ENCODE measurements at places on chromosomes 16 and 17. TPM values are rescaled to one million over a fixed set of nuclear protein-coding genes. Genes with fewer than 3 reads are reported as not detected.

DNA sequence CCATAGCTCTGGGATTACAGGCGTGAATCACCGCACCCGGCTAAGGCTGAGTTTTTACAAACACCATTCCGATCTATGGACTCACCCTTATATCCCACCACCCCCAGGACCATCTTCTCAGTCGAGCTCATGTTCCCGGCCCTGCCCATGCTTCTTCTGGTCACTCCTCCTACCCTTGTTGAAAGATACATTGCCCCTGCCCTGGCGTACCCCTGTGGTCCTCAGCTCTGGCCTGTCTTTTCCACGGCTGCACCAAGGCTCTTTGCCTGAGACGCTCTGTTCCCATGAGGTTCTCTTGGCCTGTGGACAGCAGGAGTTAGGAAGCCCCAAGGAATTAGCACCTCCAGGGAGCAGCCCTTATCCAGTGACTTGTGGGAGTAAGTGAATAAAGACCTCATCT is 379.4 kb upstream of the TNRC6C start:
- peaks cover 3% of the 10 kb centered on the region for H3K27me3 ChIP-seq
- peaks cover 6% of the 10 kb centered on the region for H3K4me1 ChIP-seq
- no peak overlapping the region for H3K27ac ChIP-seq
- no peak for DNase-seq

The NQO1 gene
- total RNA-seq, result 11.3 TPM

The CAVIN1 gene
- 1.7 TPM for total RNA-seq

DNA sequence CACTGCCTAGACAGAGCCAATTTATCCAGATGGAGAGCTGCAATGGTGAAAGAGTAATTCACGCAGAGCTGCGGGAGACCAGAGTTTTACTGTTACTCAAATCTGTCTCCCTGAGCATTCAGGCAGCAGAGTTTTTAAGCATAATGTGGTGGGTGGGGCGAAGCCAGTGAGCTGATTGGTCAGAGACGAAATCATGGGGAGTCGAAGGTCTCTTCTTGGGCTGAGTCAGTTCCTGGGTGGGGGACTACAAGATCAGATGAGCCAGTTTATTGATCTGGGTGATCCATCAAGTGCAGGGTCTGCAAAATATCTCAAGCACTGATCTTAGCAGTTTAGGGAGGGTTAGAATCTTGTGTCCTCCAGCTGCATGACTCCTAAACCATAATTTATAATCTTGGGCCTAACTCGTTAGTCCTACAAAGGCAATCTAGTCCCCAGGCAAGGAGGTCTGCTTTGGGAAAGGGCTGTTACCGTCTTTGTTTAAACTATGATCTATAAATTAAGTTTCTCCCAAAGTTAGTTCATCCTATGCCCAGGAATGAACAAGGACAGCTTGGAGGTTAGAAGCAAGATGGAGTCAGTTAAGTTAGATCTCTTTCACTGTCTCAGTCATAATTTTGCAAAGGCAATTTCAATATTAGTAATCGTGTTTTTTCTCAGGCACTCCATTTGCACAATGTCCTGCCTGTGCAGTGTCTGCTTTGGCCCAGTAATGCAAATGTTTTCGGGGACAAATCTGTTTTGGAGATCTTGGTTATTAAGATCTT is 27.0 kb downstream of the PIGL start:
- peaks cover 18% of the 10 kb centered on the region for H3K36me3 ChIP-seq
- no peak overlapping the region for H3K4me3 ChIP-seq
- no peaks in the 10 kb centered on the region for H3K27me3 ChIP-seq
- DNase-seq, result no peak
- peaks cover 9% of the 10 kb centered on the region for H3K4me1 ChIP-seq

DNA sequence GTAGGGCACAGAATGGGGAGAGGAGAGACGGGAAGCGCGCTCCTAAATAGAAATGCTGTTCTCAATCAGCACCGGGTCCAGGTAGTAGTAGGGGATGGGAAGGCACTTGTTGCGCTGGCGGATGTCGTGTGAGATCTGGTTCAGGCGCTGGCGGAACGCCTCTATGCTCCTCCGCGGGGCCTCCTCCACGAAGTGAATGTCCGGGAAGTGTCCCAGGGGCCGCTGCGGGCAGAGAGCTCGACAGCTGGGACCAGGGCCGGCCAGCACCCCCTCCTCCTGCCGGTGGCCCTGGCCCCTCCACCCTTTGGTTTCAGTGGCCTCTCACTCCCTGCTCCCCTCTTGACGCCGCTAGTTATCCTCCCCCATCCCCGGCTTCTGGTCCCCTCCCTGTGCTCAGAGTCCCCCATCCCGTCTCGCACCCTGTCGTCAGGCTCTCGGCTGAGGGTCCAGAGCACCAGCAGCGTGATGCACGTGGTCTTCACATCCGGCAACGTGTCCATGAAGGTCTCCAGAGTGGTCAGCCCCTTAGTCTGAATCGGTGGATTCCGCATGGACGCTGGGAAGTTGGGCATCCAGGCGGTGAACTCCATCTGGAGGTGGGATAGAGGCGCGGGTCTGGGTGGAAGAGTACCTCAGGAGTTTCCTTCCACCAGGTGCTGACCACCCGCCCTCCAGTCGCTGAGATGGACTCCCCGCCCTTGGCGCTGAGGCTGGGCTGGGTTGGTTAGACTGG is 14.6 kb downstream of the ALOX12B start:
- peak; percentile 24 for DNase-seq
- peaks cover 44% of the 10 kb centered on the region for H3K27me3 ChIP-seq
- no peaks in the 10 kb centered on the region for H3K36me3 ChIP-seq
- H3K4me1 ChIP-seq, result peaks cover 16% of the 10 kb centered on the region

- H3K27ac ChIP-seq, result no peak overlapping the region
- H3K4me3 ChIP-seq, result no peak overlapping the region
- peaks cover 8% of the 10 kb centered on the region for H3K4me1 ChIP-seq
- H3K36me3 ChIP-seq, result no peaks in the 10 kb centered on the region
- DNase-seq, result no peak
- peaks cover 42% of the 10 kb centered on the region for H3K27me3 ChIP-seq
Measured at GRCh38 chr16:84838383-84838948, 18.7 kb downstream of the CRISPLD2 start.

DNA sequence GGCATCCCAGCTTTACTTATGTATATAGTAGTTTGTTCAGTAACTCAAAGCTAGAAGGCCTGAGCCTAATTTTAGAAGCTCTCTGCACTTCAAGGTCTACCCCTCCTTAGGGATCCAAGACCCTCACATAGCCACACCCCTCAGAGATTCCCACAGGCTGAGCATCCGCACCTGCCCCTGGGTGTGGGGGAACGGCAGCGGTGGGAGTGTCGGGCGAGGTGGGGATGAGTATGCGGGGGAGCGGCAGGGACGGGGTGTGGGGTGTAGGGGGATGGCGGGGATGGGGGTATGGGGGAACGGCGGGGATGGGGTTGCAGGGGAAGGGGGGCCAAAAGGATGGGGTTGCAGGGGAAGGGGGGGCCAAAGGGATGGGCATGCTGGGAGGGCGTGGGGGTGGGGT is 24.9 kb upstream of the BEAN1 start:
- H3K36me3 ChIP-seq, result no peaks in the 10 kb centered on the region
- peaks cover 11% of the 10 kb centered on the region for H3K27me3 ChIP-seq
- no peak overlapping the region for H3K27ac ChIP-seq
- H3K4me3 ChIP-seq, result no peak overlapping the region

The RHBDF2 gene
- total RNA-seq, result 22.2 TPM

DNA sequence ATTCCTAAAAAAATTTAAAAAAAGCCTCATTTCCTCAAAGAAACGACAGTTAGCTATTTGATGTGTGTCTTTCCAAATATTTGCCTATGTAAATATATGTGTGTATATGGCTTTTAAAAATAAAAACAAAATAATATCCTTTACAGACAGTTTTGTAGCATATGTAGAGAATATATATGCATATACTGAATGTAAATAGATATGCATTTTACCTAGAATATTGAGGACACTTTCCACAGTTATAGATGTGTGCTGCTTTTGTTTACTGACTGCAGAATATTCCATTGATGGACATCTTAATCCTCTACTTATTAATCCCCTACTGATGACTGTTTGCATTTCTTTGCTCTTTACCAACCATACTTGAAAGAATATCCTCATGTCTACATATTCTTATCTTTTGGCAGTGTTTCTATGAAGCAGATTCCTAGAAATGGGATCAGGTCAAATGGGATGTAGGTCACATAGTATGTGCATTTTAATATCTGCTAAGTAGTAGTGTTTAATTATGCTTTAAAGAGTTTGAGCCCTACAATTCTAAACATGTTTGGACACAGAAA is 3.3 kb downstream of the CCL3L1 start:
- H3K27ac ChIP-seq, result no peak overlapping the region
- peaks cover 30% of the 10 kb centered on the region for H3K4me1 ChIP-seq
- DNase-seq, result no peak
- no peaks in the 10 kb centered on the region for H3K36me3 ChIP-seq
- H3K4me3 ChIP-seq, result no peak overlapping the region

The ABCC6 gene
- not detected for total RNA-seq

The ABCA3 gene
- total RNA-seq, result 3.5 TPM

GRCh38 chr16:83609178-83609577 is 198.6 kb upstream of the HSBP1 start:
- H3K4me1 ChIP-seq, result no peaks in the 10 kb centered on the region
- H3K4me3 ChIP-seq, result no peak overlapping the region
- H3K27me3 ChIP-seq, result no peaks in the 10 kb centered on the region
- DNase-seq, result no peak
- no peaks in the 10 kb centered on the region for H3K36me3 ChIP-seq
- no peak overlapping the region for H3K27ac ChIP-seq

The RRN3 gene
- total RNA-seq, result 49.9 TPM

The OR4D1 gene
- total RNA-seq, result 0.22 TPM

GRCh38 chr17:58204796-58205195 is 12.3 kb downstream of the EPX start:
- no peak overlapping the region for H3K27ac ChIP-seq
- peaks cover 3% of the 10 kb centered on the region for H3K4me1 ChIP-seq
- H3K4me3 ChIP-seq, result no peak overlapping the region
- H3K27me3 ChIP-seq, result no peaks in the 10 kb centered on the region
- H3K36me3 ChIP-seq, result peaks cover 2% of the 10 kb centered on the region

The PRAC2 gene
- total RNA-seq, result not detected

DNA sequence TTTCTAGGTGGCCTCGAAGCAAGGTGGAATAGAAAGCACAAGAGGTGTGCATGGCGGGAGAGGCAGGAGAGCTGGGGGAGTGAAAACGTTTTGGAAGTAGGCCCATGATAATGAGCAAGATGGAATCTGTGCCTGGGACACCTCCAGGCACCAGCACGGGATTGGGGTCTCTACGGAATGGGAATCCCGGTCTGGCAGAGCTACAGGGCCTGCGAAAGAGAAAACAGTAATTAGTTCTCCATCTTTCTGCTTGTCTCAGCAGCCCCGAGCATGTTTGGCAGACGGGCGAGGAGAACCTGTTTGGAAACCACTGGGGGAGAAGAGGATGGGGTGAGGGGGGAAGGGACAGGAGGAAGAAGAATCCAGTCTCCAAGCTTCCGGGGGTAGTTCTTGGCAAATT is 258.7 kb downstream of the SOX9 start:
- no peak for DNase-seq
- H3K27ac ChIP-seq, result no peak overlapping the region
- no peaks in the 10 kb centered on the region for H3K4me1 ChIP-seq
- H3K27me3 ChIP-seq, result peaks cover 10% of the 10 kb centered on the region
- H3K36me3 ChIP-seq, result no peaks in the 10 kb centered on the region
- H3K4me3 ChIP-seq, result no peak overlapping the region

The SLC4A1 gene
- total RNA-seq, result not detected

DNA sequence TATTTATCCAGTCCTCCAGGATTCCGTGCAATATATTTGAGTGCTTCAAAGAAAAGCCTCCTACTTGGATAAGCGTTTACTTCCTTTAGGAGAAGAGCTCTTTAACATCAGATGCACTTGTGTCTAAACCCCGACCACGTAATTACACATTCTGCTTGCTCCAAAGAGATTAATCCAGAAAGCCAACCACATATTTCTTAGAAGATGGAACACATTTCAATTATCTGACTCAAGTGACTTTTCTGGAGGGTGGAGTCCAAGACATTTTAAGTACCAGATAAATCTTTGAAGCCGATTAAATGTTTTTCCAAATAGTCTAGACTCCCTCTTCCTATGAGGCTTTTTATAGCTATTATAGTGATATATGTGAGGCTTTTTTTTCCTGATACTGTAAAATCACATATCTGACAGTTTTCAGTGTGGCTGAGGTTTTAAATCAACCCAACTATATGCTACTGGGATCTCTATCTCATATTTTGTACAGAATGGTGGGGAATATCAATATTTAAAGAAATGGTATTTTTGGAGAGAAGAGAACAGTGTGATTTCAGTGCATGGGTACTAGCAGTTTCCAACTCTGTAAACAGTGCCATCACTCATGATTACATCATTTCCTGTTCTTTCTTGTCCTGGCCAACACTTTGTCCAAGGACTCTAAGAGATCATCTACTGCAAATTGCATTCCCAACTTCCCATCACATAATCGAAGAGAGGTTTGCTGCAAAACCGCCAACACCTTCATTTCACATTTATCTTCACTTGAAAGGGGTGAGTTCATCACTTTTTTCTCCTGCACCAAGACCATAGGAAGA is 192.4 kb upstream of the HSBP1 start:
- H3K36me3 ChIP-seq, result no peaks in the 10 kb centered on the region
- H3K27me3 ChIP-seq, result peaks cover 7% of the 10 kb centered on the region
- H3K27ac ChIP-seq, result no peak overlapping the region
- H3K4me1 ChIP-seq, result no peaks in the 10 kb centered on the region

Data from activated naive CD8-positive, alpha-beta T cell treated with anti-CD3 and anti-CD28 coated beads for 36 hours (primary cell).